ENCODE measurements at places on chromosomes 3 and 15. TPM values are rescaled to one million over a fixed set of nuclear protein-coding genes. Genes with fewer than 3 reads are reported as not detected.

The THRB gene
- not detected for total RNA-seq

The SLC24A1 gene
- 6.4 TPM for total RNA-seq

The PPM1L gene
- total RNA-seq, result 3.5 TPM

The GABRB3 gene
- not detected for total RNA-seq

The CNTN3 gene
- total RNA-seq, result not detected

The C3orf85 gene
- not detected for total RNA-seq

The SLC51A gene
- total RNA-seq, result not detected

DNA sequence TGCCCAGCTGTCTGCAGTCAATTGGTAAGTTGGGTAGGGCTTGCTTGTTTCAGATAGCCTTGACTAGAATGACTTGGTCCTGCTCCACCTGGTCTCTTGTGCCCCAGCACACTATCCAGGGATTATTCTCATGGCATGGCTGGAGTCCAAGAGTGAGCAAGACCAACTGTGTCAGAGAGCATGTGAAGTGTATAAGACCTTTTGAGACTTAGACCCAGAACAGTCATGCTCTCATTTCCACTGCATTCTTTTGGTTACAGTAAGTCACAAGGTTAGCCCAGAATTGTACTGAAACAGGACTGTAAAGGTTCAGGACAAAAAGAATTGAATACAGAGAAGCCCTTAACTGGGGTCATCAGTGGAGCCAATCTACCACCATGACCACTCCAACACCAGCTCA is 650.8 kb upstream of the ADAMTS9 start:
- DNase-seq, result no peak

- no peak for DNase-seq
These were observed 20.8 kb downstream of the FAM3D start for GRCh38 chr3:58645726-58646125.

- DNase-seq, result no peak
These were observed 60.7 kb downstream of the ABI3BP start for GRCh38 chr3:100932491-100932890.

- DNase-seq, result no peak
These were observed 53.6 kb downstream of the LMCD1 start for GRCh38 chr3:8555113-8555661.

- DNase-seq, result no peak
These were observed 1005.2 kb upstream of the CADM2 start for GRCh38 chr3:83953417-83954089.

- DNase-seq, result no peak
These were observed 93.8 kb upstream of the SLC4A7 start for GRCh38 chr3:27578032-27578431.

DNA sequence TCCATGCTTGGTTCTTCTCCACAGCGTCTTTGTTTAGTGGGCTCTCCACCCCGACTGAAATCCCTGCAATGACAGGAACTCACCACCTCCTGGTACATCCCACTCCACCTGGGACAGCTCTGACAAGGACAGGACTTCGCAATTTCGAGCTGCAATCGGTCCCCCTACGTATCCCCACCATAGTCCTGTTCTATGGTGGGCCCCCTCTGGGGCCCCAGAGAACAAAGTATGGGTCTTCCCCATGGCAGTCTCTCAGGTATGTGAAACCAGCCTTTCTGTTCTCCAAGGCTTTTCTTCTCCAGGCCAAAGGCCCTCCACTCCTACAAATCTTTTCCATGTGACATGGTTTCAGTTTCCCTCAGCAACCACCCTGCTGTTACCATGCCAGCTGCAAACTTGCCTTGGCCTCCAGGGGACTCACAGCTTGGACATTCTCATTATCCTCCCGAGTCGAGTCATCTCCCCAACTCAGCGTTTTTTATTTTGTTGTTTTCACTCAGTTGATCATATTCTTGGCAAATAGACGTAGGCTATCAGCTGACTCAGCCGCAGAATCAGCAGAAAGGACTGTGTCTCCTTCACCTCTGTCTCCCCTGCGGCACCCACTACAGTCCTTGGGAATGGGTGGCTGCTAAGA is 233.3 kb downstream of the OPA1 start:
- no peak for DNase-seq

- DNase-seq, result no peak
These were observed 3.3 kb downstream of the LRRK1 start for GRCh38 chr15:100922192-100923040.

- no peak for DNase-seq
These were observed 625.9 kb downstream of the NLGN1 start for GRCh38 chr3:174023421-174023820.

GRCh38 chr3:44568561-44568960 is 13.6 kb downstream of the ZKSCAN7 start:
- DNase-seq, result no peak

DNA sequence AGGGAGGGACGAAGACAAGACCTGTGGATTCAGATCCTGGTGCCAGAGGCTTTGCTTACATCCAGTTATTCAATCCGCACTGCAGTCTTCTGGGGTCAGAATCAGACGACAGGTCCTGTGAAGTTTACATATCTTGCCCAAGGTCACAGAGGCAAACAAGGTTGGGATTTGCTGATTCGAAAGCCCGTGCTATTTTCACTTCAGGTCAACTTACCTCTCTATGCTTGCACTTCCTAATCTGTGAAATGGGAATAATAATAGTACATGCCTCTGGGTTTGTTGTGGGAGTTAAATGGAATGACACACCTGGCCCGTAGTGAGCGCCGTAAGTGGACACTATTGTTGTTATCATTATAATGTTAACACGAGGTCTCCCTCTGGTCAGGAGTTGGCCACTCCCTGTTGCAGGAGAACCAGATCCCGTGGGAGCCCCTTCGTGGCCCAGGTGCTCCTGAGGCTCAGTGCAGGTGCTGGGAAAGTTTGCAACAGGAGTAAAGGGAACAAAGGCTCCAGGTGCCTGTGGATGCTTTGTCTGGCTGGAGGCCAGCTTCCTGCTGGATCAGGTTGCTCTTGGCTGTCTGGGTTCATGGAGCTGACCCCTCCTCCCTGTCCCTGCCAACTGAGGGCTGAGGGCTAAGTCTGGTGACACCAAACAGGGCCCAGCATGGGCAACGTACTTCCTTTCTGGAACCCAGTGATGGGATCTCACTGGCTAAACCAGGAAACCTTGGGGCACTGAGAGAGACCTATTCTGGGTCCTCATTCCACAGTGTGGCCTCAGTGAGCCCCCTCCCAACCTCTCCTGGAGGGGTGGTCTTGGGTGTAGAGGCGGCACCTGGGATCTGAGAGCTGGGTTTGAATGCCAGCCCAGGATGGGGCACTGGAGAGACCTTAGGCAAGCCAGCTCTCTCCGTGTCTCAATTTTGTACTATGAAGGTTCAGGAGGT is 40.1 kb upstream of the SEMA4B start:
- DNase-seq, result no peak

DNA sequence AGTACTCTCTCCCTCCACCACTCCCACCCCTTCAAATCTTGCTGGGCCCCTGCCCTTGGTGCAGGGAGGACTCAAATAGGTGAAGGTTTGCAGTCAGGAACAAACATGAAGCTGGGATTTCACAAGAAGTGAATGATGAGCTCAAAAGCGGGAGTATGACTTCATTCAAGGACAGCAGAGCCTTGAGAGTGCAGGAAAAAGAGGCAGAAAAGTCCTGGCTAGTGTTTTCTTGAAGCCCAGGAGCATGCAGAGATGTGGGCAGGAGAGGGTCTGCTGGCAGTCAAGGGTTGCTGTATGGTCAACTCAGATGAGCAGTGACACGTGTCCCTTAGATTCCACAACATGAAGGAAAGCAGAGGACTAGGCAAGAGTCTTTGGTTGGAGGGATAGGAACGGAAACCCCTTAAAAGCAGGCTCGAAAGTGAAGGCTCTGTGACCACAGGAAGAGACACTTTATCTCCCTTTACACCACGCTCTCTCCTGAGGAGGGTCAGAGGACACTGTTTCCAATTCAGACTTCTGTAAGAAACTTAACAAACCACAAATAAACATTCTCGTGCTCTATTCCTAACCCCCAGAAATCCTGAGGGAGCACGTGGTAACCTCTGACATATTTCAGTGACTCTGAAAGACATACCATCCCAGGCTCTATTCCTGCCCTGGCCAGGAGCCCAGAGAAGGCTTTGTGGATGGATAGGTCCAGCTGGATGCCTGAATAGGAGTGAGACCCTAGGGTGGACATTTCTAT is 168.0 kb upstream of the NDN start:
- no peak for DNase-seq

- no peak for DNase-seq
These were observed 79.7 kb upstream of the C2CD4B start for GRCh38 chr15:62244762-62245161.

GRCh38 chr15:33756961-33757360 is 211.3 kb upstream of the CHRM5 start:
- DNase-seq, result no peak

Measured in activated naive CD4-positive, alpha-beta T cell treated with anti-CD3 and anti-CD28 coated beads, Interleukin-2, amount 50 U/mL, for 72 hours (primary cell).